Right hindlimb (tissue), 1 donor: ENCODE measurements at places on chromosomes 12 and 14.

- no peak for DNase-seq
Observed at GRCh38 chr14:55306938-55307589, 35.8 kb downstream of the FBXO34 start.

GRCh38 chr14:102504328-102504999 lies 5.1 kb downstream of the ANKRD9 start:
- no peak for DNase-seq

DNA sequence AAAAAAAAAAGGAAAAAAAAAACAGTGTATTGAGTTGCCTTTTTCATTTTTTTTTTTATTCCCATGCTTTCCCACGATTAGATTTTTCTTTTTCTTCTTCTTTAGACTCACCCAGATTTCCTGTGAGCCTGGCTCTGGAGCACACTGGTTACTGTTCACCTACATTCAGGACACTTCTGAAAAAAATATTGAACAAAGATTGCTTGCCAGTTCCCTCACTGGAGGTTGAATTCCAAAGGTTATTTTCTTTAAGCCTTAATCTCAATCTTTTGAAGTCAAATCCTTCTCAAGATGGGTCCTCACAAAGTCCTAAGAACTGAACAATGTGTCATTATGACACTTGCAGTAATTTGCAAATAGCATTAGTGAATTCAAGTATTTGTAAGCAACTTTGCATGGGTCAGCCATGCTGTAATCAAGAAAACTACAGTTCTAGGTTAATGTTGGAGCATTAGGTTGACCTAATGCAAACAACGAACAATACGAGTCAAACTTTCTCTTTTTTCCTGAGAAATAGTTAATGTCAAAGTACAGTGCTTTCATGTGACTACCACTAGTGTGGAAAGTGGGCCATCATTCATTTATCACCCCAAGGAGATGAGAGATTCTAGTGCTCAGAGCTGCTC lies 49.2 kb upstream of the DUSP6 start:
- no peak for DNase-seq

DNA sequence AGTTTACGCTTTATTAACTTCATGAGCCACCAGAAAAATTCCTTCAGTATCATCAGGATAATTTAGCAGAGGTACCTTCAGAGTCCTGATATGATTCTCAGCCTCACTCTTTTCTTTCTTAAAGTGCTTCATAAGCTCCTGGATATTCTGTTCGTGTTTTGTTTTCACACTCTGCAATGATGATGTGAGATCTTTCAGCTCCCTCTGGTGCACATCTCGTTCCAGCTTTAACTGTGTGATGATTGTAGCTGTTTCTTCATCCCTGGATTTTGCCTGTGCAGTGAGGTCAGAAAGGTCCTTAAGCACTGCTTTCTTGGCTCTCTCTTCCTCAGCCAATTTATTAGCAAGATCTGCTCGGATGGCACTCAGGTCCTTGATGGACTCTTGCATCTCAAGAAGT lies 156.7 kb downstream of the CEP128 start:
- DNase-seq: no peak

GRCh38 chr14:104268725-104269436 lies 130.5 kb downstream of the KIF26A start:
- DNase-seq: no peak

DNA sequence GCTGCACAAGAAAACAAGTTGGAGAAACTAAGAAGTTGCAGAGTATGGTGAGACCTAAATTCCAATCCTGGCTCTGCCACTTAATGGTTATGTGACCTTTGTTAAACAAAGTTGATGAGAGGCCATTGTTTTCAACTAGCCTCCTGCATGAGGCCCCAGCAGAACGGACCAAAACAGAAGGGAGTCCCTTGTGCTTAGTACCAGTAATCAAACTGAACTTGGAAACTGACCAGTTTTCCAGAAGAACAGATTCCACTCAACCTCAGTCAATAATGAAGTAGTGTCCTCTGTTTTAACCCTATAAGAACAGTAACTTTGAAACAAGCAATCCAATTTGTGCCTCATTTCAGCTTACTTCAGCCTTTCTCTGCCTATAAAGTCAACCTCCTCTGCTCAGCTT lies 69.9 kb downstream of the C12orf56 start:
- DNase-seq: no peak

GRCh38 chr12:62844915-62845314 lies 90.0 kb downstream of the PPM1H start:
- DNase-seq: no peak

GRCh38 chr14:53979747-53980642 lies 23.4 kb upstream of the BMP4 start:
- DNase-seq: no peak

DNA sequence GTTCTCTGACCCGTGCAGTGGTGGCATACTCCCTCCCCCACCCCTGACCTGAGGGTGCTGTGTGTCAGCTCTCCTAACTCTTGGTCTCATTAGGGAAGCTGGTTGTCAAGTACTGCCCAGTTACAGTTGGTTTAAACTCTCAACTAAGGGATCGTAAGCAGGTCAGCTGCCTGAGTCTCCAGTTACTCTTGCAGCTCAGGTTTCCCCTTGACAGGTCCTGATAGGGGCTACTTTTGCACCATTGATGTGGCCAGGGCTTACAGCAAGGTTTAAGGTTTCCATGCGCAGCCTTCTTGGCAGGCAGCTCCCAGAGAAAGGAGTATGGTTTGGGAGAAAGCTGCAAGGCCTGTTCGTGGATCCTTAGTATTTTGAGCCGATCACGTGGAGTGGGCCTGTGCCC lies 74.5 kb downstream of the ETV6 start:
- DNase-seq: no peak

GRCh38 chr12:97555547-97556187 lies 93.1 kb downstream of the RMST start:
- no peak for DNase-seq

DNA sequence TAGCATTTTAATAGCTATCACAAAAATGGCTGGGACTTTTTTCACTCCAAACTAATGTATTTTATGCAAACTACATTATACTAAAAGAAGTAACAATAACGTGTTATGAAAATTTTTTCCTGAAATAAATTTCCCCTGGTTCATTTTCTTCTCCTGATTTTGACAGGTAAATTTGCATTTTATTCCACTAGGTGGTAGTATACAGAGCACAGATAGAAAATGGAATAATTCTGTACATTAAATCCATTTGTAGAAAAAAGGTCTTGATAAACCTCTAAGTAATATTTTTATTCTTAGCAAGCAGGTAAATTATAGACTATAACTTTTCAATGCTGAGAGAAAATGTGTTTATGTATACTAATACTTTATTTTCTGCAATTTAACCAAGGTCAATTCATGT lies 96.5 kb downstream of the BCAT1 start:
- DNase-seq: no peak

GRCh38 chr12:23666866-23667265 lies 282.6 kb downstream of the SOX5 start:
- DNase-seq: no peak

DNA sequence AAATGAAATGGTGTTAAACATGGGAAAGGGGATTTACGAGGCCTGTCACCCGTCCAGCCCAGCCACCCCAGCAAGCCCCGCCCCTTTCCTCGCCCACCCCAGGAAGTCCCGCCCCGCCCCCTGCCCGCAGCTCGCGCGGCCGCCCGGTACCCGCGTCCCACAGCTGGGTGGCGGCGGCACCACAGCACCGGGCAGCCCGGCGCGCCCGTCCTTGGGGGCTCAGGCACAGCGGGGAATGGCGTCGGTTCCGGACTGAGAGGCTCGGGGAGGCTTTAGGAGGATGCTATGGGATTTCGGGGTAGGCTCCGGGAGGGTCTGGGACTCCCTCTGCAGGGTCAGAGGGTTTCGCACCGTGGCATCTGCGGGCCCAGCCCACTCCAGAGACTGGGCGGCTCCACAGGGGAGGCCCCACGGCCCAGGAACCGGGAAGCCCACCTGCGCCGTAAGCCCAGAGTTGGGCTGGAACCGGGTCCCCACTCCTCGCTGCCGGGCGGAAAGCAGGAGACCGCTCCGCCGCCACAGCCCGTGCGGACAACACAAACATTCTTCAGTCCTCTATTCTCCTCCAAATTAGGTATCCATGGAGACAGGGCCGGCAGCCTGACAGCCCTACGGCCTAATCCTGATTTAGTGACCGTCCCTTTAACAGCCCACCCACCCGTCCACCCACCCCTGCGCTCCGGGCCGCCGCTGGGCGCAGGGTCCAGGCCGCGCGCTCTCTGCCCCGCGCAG lies 1.4 kb downstream of the FIGNL2 start:
- peak; percentile 74 for DNase-seq

GRCh38 chr12:29582677-29583272 lies 85.3 kb upstream of the OVCH1 start:
- DNase-seq: no peak

- DNase-seq: no peak
Observed at GRCh38 chr12:152440-152839, 61.5 kb downstream of the SLC6A12 start.

- no peak for DNase-seq
Observed at GRCh38 chr14:76715101-76715500, 46.2 kb upstream of the VASH1 start.

DNA sequence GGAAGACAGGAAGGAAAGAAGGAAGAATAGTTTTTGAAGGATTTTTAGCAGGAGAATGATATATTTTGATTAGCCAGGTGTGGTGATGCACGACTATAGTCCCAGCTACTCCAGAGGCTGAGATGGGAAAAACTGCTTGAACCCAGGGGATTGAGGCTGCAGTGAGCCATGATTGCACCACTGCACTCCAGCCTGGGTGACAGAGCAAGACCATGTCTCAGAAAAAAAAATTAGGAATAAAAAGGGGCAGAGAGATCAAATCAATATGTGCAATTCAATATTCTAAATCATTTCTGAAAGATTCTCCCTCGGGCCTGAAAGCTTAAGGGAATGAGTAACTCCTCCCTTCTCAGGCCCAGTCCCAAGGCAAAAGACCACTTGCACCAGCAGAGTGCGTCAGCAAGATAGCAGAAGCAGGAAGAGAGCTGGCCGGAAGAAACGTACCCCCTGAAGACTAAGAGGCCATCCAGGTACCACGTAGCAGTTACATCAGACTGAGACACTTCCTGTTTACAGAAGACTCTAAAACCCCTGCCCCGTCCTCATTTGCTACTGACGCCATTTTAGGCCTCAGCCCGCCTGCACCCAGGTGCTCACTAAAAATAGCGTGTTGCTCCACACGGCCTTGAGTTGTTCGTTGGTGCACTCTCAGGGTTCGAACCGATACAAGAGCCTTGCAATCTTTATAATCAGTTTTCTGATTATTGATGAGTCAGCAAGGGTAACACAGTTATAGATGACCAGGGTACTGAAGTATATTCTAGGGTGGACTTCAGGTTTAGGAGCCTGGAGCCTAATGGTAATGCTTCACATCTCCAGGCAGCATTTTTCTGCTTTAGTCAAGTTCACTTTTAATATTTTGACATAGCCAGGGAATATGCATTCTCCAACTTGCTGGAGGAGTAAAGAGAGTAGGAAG lies 57.7 kb upstream of the CSRP2 start:
- DNase-seq: no peak

GRCh38 chr14:93946541-93947090 lies 19.5 kb downstream of the FAM181A start:
- no peak for DNase-seq

DNA sequence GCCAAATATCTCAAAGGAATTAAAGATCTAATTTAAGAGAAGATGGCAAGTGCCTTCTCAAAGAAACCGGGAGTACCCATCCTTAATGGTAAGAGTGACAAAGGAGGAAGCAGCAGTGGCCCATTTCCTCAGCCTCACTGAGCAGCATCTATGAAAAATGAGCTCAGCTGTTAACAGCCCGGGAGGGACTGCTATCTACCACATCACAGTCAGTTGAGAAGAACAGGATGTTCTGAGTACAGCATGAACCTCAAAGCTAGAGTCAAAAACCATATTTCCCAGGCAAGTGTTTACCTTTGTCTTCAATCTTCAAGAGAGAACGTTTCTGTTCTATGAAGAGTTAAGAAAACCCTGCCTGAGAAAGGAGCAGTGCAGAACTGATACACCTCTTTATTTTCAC lies 115.0 kb downstream of the BTG1 start:
- no peak for DNase-seq

DNA sequence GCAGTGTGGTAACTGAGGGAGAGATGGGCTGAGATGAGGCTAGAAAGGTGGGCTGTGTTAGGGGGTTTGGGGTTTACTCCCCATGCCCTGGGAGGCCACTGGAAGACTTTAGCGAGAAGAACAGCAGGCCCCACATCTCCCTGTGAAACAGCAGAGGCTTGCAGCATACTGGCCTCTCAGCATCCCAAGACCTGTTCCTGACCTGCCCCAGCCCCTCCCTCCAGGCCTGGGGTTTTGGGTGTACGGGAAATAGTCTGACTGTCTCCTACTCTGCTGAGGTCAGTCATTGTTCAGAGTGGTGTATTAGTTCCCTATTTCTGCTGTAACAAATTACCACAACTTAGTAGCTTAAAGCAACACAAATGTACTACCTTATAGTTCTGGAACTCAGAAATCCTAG lies 103.5 kb upstream of the HIF1A start:
- no peak for DNase-seq

DNA sequence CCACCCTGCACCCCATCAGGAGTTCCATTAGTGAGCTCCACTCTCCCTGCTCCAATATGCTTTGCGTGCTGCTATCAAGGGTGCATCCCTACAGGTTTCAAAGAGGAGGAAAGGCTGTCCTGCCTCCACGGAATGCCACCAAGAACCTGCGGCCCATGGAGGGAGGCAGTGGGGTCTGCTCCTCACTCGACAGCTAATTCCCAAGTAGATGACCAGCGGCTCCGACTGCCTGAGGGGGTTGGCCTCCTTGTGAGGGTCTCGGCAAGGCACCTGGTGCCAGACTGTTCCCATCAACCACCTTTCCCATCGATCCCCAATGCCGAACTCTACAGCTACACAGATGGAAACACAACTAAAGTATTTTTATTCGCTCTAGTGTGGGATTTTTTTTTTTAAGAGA lies 36.0 kb downstream of the AMN start:
- no peak for DNase-seq

DNA sequence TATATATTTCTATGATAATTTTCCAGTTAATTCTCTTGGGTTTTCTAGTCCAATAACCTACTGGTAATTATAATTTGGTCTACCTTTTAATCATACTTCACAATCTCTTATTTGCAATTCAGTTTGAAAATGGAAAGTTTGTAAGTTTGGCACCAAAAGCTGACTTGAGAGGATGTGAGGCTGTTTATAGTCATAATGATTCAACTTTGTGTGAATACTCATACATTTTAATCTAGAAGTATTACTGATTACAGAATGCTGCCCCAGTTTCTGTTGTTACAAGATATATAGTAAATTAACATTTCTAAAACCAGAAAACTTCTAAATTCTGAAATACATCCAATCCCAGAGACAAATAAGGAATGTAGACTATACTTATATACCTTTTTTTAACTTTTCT lies 158.2 kb downstream of the SLC38A4 start:
- no peak for DNase-seq

DNA sequence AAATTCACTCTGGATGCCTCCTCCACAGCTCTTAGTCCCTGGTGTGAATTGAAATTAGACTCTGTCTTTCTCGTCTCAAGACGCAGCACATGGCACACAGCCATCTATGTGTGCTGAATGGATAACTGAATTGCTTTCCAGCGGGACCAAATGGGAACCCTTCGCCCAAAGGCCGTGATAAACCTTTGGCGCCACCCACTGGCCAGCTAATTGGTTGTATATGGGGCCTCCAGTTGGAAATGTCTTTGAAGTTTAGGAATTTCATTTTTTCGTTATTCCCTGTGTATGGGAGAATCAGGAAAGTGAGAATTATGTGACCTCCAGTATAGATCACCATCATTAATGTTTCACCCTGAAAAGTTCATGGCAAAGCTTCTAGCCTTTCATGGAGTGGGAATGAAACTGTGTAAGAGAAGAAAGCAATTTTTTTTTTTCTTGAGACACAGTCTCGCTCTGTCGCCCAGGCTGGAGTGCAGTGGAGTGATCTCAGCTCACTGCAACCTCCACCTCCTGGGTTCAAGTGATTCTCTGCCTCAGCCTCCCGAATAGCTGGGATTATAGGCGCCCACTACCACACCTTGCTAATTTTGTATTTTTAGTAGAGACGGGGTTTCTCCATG lies 9.8 kb upstream of the HSP90AA1 start:
- DNase-seq: peak; percentile 89
